HT1080 (cell line): ENCODE measurements at places on chromosomes 11 and 22. TPM values are rescaled to one million over a fixed set of nuclear protein-coding genes. Genes with fewer than 3 reads are reported as not detected.

DNA sequence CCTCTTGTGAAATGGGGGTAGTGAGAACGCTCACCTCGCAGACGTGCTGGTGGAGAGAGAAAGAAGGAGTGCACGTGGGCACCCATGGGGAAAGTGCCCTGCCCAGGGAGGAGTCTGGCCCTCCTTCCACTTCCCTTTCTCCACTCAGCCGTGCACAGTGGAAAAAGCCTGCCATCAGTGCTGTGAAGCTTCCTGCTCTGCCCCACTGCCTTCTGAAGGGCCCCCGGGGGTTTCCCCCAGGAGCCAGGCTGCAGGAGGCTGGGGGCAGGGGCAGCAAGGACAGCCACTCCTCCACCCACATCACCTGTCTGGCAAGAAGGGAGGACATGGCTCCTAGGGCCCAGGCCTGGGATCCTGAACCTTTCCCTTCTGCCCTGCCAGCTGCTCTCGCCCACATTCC lies 7.6 kb downstream of the TP53I11 start:
- no peak for DNase-seq

Gene C22orf15
- 1.1 TPM in 1 of 2 replicates, not detected in the other for total RNA-seq

- no peak for DNase-seq
Measured at GRCh38 chr22:27596133-27596870, 205.3 kb downstream of the MN1 start.

GRCh38 chr11:130731401-130731800 lies 184.9 kb downstream of the SNX19 start:
- no peak for DNase-seq

Gene OR51B2
- 4.4 and 5.8 TPM in 2 replicates for total RNA-seq

Gene KRTAP5-1
- not detected in 2 replicates for total RNA-seq

DNA sequence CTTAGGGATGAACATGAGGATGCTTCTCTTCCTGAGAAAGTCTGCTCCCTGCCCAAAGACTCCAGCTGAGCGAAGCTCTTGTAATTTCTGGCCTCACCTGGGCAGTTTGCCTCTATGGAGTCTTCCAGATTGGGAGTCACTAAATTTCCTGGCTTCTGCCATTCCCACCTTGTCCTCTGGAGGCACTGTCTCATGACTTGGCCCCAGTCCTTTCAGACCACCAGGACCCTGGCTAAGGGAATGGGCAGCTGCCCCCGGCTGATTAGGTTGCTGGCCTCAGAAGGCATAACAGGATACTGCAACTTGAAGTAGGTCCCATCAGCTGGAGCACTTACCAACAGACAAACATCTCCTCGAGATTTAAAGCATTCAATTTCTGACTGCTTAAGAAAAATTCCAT lies 128.1 kb upstream of the SPON1 start:
- DNase-seq, result no peak
